ENCODE measurements at places on chromosomes 12 and 14. TPM values are rescaled to one million over a fixed set of nuclear protein-coding genes. Genes with fewer than 3 reads are reported as not detected.

DNA sequence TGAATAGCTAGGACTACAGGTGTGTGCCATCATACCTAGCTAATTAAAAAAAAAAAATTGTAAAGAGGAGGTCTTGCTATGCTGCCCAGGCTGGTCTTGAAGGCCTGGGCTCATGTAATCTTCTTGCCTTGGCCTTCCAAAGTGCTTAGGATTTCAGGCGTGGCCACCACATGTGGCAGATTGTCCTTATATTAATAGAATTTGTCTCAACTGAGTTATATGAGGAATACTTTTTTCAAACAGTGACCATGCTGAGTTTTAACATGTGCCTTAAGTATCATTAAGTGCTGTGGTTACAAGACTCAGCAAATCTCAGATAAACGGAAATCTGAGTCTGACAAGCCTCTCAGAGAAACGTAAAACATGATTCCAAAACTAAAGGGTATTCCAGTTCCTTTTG, 83.2 kb upstream of the FERMT2 start:
- DNase-seq, result no peak

DNA sequence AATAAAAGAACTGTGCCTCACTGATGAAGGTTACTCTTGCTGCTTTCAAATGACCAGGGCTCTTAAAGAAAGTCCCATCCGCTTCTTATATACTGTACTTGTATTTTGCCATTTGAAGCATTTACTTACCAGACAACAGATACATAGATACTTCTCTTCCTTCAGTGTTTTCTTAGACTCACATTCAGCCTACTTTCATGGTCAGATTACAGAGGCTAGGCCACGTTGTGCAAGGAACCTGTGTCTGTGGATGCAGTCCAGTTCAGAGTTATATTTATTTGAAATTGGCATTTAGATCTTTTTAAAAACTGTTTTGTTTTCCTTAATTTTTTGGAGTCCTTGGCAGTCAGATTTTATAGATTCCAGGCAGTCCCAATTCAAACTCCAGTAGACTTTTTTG, 6.2 kb downstream of the CHURC1 start:
- no peak for DNase-seq

- DNase-seq, result no peak
Measured at GRCh38 chr14:34957771-34958286, 25.0 kb upstream of the SRP54 start.

DNA sequence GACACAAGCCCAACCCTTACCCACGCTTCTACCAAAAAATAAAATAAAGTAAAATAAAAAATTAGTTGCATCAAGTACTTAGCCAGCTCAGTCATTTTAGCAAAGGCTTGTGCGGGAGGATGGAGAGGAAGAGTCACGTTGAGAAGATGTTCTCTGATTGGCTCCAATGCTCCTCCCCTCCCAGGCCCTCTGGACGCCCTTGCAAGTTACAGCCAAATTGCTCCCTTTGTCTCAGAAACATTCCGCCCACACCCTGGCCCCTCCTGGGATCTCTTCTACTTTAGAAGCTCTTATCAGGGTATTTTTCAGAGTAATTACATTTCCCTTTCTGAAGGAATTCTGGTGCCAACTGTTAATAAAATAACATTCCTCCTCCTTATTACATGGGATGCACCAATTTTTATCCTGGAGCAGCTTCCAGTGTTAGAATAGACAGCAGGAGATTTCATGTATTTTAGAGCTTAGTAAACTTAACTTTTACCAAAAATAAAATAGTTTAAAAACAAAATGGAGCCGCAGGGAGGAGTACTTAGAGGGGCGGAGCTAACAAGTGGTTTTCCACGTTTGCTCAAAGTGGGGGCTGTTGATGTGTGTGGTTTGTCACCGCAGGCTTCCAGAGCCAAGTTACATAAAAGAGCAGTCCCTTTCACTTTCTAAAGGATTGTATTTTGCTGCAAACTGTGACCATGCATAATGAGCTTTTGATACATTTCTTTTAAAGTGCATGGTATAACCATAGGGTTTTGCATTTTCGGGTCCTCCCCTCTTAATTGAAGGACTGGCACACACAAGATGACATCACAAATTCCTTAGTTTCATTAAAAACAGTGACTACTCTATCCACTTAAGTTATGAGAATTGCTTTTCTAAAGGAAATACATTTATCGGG, 71.7 kb upstream of the RAP1B start:
- DNase-seq, result peak; percentile 84

DNA sequence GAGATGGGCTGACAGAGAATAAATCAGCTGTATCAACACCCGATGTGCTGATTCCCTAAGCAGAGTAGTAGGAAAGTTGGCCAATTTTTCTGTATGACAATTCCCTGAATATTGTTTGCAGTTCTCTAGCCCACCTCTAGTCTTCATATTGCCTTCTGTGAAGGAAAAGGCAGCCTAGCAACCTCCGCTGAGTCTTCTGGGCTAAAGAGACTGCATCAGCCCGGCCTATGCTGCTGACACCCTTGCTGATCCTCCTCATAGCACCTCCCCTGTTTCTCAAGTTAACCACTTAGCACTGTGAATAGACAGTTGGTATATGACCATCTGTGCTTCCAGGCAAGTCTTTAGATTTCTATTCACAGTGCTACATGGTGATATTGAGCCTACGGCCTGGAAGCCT, 161.1 kb upstream of the EGLN3 start:
- peak; percentile 52 for DNase-seq

DNA sequence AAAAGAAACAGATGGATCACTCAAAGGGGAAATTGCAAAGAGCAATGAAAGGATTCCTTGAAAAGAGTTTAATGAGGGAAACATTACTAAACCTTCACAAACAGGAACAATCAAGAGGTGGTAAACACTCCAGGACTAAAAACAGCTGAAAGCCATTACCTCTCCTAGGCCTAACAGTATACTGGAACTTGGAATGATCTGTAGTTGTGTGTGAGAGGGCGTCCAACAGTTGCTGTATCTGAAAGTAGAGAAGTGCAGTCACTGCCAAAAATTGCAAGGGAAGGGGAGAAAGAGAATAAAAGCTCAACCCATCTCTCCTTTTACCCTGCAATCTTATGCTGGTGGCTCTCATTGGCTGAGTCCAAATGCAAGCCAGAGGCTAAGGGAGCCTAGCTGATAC, 17.0 kb upstream of the MIS18BP1 start:
- no peak for DNase-seq

DNA sequence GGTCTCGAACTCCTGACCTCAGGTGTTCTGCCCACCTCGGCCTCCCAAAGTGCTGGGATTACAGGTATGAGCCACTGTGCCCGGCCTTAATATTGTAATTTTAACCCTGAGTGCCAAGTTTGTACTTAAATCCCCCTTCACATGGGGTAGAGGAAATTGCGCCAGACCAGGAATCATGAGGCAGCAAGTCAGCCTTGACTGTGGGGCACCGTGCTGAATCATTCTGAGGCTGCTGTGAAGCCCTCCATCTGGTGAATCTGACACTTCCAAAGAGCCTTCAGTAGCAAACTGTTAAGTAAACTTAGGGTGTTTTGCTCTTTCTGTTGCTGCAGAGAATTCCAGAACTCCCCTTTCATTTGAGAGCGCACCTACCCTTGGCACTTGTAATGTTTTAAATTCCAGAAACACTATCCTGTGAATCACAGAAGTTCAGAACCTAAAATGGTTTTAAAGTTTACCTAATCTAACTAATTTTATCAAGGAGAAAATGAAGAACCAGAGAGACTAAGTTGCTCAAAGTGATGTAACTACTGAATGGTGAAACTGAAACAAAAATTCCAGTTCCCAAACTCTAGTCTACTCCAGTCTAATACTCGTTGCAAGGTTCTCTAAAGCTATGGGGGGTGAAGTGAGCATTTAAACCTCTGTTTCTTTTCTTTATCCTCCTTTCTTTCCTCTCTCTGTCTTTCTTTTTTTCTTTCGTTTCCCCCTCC, 7.5 kb downstream of the HEBP1 start:
- DNase-seq, result peak; percentile 34

DNA sequence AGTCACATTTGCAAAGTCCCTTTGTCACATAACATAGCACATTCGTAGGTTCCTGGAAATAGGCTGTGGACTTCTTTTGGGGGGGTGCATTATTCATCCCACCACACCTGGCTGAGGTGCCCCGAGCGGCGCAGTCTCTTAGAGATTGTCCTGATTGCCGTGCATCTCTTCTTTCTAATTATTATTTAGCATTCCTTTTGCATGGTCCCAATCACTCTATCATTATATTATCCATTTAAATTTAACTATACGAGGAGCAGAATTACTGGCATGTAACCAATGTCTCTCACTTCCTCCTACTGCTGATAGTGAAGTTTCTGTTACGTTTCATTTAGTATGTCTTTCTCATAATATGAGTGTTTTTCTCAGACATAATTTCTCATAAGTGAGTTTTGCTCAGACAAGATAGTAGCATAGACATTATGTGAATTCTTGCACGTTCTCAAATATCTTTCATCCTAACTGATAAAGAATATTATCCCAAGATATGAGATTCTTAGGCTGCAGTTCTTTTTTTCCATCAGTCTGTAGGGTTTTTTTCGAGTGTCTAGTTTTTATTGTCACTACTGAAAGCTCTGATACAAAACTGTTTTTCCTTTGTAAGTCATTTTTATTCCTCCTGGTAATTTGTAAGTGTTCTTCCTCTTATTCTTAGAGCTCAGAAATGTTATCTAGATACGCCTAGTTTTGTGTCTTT, 444.3 kb downstream of the NELL2 start:
- DNase-seq, result no peak

GRCh38 chr14:80930836-80931389, 10.6 kb downstream of the CEP128 start:
- DNase-seq, result no peak

GRCh38 chr14:48536318-48536717, 860.9 kb upstream of the MDGA2 start:
- peak; percentile 87 for DNase-seq

GRCh38 chr12:32098112-32098511, 8.5 kb upstream of the BICD1 start:
- DNase-seq, result no peak

DNA sequence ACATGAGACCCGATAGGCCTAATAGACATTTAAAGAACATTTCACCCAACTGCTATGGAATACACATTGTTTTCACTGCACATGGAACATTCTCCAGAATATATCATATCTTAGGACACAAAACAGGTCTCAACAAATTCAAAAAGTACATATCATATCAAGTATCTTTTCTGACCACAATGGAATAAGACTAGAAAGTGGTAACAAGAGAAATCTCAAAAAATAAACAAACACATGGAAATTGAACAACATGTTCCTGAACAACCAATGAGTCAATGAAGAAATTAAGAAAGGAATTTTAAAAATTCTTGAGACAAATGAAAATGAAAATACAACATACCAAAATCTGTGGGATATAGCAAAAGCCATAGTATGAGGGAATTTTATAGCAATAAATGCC, 208.1 kb downstream of the PTPRO start:
- DNase-seq, result no peak

GRCh38 chr14:24875991-24876878, 173.7 kb downstream of the STXBP6 start:
- no peak for DNase-seq

DNA sequence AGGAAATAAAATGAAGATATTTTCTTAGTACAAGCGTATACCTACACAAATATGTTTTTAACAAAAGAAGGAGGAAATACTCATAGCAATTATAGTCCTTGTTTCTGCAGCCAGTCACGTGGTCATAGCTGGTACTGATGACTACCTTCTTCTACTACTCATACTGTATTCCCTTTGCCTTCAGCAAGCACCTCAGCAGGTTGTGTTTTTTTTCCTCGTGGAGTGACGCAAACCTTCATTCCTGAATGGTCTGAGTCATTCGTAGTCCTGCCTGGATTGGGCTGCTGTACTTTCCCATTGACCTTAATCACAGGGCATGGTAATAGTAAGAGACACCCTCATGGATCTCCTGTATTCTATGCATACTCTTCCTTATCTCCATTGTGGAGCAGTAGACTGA, 25.7 kb upstream of the SLC16A7 start:
- no peak for DNase-seq

The CCDC91 gene
- total RNA-seq, result 17.0 TPM

The SERPINA12 gene
- not detected for total RNA-seq

The GPRC5A gene
- 0.38 TPM for total RNA-seq

The PPM1H gene
- 41.3 TPM for total RNA-seq

The GRIP1 gene
- 13.7 TPM for total RNA-seq

The CMA1 gene
- not detected for total RNA-seq

The ZNF384 gene
- total RNA-seq, result 30.2 TPM

All from GM23338 (cell line).